ENCODE measurements at places on chromosomes 1 and 21. TPM values are rescaled to one million over a fixed set of nuclear protein-coding genes. Genes with fewer than 3 reads are reported as not detected.

GRCh38 chr1:64483731-64484414 is 13.9 kb downstream of the CACHD1 start:
- no peak for DNase-seq

The GNG5 gene
- total RNA-seq, result 97.8 TPM

DNA sequence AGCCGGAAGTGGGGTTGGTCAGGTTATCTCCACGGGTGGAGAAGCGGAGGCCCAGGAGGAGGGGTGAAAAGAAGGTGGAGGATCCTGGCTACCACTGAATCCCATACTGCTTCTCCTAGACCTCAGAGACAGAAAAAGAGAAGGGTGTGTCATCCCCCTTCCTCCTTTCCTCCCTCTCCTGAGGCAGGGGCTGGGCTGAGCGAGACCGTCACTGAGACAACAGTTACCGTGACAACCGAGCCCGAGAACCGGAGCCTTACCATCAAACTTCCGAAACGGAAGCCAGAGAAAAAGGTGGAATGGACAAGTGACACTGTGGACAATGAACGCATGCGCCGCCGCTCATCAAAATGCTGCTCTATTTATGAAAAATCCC is 42.1 kb upstream of the NBPF3 start:
- no peak for DNase-seq

The PTPRC gene
- 0.05 TPM for total RNA-seq

- no peak for DNase-seq
These were observed 114.2 kb downstream of the DAB1 start for GRCh38 chr1:57309630-57310029.

- no peak for DNase-seq
These were observed 2.4 kb downstream of the ENO1 start for GRCh38 chr1:8876087-8876486.

GRCh38 chr1:174580801-174581200 is 133.0 kb downstream of the GPR52 start:
- DNase-seq, result no peak

The SH2D1B gene
- total RNA-seq, result not detected

The NLRP3 gene
- total RNA-seq, result not detected

- DNase-seq, result no peak
These were observed 45.5 kb upstream of the RPL11 start for GRCh38 chr1:23646091-23646490.

DNA sequence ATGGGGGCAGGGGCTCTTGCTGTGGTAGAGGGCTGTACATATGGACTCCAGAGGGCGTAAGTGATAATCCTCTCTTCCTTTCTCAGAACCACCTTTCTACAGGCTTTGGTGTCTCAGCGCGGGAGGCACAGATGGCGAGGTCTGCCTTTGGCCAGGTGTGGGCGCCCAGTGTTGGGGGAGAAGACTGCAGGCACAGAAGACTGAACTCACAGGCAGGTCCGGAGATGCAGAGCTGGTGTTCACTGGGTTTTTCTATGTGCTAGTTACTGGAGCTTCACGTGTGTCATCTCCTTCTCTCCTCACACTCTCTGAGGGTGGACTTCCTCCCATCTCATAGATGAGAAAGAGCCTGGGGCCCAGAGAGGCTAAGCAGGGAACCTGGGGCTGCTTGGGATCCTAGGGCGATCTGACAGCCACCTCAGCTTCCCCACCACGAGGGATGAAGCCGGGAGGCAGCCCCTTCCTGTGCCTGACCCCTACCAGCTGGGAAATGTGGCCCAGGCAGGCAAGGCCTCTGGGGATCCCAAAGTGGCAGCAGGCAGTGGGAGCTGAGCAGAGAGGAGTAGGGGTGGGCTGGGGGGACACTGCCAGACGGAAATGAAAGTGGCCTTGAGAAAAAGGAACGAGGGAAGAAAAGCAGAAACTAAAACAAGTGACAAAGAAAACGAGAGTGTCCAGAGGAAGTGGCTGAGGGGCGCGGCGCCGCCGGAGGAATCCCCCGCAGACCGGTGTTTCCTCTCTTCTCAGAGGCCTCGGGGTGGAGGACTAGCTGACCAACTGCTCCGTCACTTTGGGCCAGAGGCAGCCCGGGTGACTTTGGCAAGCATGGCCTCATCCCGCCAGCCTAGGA is 191.6 kb downstream of the HIVEP3 start:
- DNase-seq, result no peak

DNA sequence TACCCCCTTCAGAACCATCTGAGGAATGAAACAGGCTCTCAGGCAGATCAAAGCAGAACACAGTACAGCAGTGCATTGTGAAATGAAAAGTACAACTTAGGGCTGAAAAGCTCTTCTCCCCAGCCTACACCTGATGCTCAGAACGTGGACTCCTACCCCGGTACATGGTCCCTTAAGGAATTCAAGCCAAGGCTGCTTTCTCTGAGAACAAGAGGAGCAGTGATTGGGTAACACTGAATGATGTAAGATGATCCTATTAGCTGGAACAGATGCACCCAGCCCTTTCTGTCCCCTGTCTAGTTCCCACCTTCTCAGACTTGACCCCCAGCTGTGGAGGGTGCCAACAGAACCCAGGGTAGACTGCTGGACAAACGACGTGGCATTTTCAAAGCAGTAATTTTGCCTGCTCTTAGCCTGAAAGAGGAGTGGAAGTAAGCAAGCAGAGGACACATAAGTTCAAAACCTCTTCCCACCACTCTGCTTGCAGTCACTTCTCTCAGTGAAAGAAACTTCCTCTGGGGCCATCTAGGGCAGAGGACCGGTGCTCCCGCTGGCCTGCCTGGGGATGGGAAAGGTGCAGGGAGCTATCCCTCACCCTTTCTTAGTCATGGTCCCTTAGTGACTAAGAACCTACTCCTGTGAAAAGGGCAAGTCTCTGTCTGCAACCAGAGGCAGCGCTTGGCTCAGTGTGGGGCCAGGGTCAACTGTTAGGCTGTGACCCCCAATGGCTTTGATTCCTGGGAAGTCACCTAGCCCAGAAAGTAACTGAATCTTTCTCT is 72.7 kb downstream of the TRABD2B start:
- DNase-seq, result no peak

DNA sequence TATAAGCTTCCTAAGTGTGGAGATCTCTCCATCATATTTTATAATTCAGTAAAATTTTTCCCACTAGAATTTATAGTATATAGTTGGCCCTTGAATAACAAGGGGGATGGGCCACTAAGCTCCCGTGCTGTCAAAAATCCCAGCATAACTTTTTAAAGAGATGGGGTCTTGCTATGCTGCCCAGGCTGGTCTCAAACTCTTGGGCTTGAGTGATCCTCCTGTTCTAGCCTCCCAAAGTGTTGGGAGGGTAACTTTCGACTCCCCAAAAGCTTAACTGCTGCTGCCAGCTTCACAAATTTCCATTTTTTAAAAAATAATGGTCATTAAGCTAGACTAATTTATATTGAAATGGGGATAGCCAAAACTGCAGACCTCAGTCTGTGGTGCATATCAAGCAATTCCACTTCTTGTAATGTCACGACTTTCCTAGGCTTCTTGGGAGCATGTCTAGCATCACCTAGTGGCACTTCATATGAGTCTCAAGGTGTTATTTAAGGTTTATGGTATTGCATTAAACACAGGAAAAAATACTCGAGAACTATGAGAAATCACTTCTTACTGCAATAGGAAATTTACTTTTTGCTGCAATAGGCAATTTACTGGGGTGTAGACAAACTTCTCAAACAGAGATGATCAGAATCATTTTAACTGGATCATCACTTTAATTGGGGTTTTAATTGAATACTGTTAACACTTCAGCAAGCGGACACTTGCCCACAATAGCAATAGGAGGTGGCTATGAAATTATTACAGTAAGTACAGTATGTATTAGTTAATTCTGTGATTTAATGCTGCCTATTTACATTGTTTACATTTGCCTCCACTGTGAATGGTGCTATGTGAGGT is 19.3 kb upstream of the ACTA1 start:
- peak; percentile 45 for DNase-seq

GRCh38 chr1:21217812-21218596 is 41.3 kb upstream of the EIF4G3 start:
- peak; percentile 31 for DNase-seq

GRCh38 chr1:184456189-184456588 is 69.4 kb downstream of the C1orf21 start:
- DNase-seq, result no peak

DNA sequence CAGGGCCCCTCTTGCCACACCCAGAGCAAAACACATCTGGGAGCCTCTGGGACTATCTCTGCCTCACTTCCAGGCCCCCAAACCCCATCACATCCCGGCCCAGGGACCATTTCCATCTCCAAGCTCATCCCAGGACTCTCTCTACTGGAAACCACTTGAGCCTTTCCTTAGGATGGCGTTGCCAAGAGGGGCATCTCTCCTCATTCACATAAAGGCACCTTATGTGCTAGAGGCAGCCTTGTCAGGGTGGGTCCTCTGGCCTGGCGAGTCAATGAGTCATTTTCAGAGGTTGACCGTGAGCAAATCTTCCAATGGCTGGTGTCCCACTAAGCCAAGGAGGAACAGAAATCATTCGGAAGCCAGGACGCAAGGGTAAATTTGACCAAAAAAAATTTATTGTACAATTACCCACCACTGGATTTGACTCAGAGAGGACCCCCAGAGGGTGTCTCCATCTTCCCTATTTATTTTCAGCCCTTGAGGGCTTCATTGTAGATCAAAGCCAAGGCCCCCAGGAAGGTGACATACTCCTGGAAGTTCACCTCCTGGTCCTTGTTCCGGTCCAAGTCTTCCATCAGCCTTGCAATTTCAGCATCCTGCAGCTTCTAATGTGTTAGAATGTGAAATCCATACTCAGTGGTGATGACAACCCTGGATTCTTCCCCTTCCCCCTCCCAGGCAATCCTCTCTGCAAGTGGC is 1.4 kb downstream of the S100A6 start:
- peak; percentile 59 for DNase-seq

The KCNAB2 gene
- 1.8 TPM for total RNA-seq

DNA sequence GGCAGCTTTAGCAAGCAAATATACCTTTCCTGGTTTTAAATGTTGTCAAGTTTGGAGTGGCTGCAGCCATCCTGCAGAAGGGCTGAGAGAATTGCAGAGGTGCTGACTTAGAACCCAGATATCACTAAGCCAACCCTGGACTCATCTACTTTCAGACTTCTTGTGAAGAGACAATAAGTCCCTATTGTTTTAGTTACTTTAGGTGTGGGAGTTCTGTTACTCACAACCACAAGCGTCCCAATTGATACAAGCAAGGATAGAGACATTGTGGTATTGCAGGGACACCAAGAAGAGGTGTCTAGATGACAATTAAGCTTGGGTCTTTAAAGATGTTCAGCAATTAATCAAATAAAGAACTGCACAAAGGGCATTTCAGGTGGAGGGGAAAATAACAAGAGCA is 8.8 kb upstream of the ETV3 start:
- DNase-seq, result no peak

GRCh38 chr1:217712925-217713597 is 81.9 kb downstream of the SPATA17 start:
- DNase-seq, result no peak

The SIKE1 gene
- total RNA-seq, result 26.7 TPM

The UBE2U gene
- total RNA-seq, result not detected

GRCh38 chr1:1562556-1563195 is 12.0 kb downstream of the SSU72 start:
- no peak for DNase-seq

DNA sequence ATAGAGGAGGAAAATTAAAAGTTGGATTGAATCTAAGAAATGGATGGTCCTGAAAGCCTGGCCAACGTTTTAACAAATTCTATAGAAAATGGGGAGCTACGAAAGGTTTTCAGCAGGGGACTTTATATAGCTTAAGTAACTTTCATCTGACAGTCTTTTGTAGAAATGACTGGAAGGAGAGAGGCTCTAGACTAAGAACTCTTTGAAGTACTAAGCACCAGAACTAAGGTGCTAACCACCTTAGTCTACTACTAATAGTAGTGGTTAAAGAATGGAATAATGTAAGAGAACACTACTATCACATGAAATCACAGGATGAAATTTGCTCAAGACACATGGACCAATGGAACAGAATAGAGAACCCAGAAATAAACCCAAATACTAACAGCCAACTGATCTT is 126.1 kb downstream of the DENND1B start:
- no peak for DNase-seq

The CFHR3 gene
- total RNA-seq, result 0.21 TPM

DNA sequence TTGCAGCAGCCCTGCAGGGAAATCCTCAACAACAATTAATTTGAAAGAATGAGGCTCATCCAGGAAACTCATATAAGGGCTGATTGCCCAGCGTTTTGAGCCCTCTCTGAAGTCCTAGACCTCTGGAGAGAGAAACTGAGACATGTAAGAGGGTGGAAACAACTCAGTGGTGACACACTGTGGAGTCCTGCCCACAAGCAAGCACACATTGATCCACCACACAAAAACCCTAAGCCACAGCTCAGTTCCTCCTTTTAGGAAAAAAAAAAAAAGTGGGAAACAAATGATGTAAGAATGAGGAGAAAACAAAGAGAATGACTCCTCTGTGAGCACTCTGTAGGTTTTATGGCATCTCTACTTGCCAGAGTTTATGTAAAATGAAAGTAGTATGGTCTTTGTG is 22.9 kb upstream of the PLA2G5 start:
- DNase-seq, result no peak

GRCh38 chr1:172378109-172378760 is 42.2 kb upstream of the C1orf105 start:
- no peak for DNase-seq

- no peak for DNase-seq
These were observed 99.2 kb downstream of the PHTF1 start for GRCh38 chr1:113660088-113660487.

GRCh38 chr1:173970252-173970651 is 51.9 kb downstream of the RC3H1 start:
- DNase-seq, result no peak

The FAAP20 gene
- total RNA-seq, result 43.0 TPM

DNA sequence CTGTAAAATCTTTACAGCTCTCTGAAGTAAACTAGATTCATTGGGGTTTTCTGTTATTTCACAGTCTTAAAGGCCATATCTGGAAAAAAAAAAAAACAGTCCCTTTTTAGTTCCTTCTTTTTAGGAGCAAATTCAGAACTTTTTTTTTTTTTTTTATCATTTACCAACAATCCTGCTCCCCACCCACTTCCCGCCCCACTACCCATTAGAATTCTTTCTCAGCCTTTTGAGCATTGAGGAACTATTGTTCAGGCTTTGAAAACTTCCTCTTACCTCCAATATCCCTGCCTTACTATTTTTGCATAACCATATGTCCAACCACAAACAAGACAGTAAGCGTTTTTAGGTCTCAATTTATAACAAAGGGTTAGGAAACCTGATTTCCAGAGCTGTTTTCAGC is 330.1 kb downstream of the PLPP3 start:
- DNase-seq, result no peak

The ANXA9 gene
- not detected for total RNA-seq

DNA sequence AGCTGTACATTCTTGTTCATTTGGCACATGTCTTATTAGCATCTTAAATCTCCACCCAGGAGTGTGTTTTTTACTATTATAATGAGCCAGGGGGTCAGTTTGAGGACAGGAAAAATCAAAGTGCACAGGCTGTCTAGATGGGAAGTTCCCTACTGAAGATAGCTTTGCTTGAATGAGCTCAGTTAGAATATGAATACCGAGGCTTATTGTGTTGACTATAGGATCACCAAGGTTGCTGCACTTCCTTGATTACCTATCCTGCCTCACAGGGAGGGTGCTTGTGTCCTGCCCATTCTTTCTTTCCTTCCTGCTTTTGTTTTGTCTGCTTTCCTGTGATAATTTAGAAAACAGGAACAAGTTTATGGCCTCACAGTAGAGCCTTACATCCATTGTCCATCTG is 16.3 kb downstream of the PHGDH start:
- no peak for DNase-seq
